Stimulated activated naive CD8-positive, alpha-beta T cell treated with anti-CD3 and anti-CD28 coated beads, Interleukin-15, amount 100 ng/mL, for 72 hours (primary cell): ENCODE measurements at places on chromosomes 6 and 20.

DNA sequence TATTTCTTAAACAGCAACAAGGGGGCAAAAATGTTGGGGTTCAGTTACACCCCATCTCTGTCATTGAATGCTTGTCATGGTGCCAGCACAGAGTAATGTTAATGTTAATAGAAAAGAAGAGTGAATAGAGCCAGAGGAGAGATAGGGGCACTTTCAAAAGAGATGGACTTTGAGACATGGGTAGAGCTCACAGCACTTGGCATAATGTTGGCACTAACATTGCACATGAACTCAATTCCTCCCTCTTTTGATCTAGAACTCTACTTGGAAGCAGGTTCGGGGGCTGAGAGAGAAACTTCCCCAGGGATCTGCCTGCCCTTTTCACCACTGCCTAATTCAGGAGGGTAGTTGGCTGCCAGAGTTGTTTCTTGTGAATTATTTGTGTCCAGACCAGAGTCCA is 284.6 kb upstream of the PRND start:
- no peak for DNase-seq

GRCh38 chr6:128663238-128663637 is 142.8 kb upstream of the PTPRK start:
- no peak for DNase-seq

DNA sequence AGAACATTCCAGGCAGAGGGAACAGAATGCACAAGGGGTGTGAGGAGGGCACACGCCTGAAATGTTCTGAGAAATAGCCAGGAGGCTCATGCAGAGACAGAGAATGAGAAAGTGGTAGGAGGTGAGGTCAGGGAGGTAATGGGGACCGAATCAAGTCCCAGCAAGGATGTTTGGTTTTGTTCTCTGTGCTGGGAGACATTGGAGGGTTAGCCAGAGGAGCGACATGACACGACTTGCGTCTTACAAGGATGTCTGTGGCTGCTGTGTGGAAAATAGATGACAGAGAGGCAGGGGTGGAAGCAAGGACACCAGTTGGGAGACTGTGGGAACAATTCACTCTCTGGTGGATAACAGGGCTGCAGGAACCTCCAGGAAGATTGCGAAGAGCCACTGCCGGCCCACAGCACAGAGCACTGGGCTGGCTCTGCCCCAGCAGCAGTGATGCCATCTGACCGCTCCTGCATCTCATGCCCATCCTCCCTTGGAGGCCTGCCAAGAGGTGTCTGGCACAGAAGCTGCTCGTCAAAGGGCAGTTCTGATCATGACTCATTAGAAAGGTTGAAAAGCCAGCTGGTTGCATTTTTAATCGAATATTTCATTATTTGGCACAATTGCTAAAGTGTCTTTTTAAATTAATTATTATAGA is 57.7 kb upstream of the CD83 start:
- no peak for DNase-seq

DNA sequence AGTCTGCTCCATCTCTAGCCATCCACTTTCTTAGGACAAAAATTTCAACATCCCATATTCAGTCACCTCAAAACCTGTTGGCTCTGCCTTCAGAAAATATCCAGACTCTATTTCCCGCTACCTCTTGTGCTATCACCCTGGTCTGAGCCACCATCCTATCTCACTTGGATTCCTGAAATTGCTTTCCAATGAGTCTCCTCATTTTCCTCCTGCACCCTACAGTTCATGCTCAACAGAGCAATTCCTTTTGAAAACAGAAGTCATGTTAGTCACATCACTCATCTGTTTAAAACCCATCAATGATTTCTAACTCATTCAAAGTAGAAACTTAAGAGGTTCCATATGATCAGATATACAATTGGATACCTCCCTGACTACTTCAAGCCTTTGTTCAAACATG is 229.9 kb downstream of the ADGRG6 start:
- DNase-seq = no peak

DNA sequence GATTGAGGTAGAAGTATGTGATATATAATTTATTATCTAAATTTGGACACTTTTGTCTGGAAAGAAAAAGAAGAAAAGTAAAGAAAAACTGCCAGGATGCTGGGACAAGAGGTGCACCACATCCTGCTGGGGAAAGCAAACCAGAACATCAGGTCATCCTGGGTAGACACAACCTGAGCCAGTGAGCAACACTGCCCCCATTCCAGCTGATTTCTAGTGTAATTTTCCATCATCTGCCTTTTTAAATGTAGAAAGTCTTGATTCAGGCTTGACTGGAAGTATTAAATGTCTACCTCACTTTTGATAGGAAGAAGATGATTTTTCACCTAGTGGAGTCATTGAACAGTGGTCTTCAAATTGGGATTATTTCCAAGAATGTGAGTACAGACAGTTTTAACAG is 1164.5 kb upstream of the CITED2 start:
- no peak for DNase-seq

DNA sequence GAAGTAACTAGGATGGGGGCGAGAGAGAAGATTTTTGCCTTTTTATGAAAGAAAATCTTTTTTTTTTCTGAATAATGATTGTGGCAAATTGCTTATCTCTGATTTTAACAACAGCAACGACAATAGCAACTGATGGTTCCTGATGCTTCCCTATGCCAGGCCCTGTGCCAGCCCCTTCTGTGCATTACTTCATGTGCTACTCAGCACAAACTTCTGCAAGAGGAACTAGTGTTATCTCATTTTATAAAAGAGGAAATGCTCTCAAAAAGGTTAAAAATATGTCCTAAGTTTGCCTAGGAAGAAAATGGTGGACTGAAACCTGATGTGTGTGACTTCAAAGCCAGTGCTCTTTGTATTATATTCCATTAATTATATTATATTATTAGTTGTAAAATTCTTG is 74.0 kb upstream of the RALGAPA2 start:
- DNase-seq = no peak

DNA sequence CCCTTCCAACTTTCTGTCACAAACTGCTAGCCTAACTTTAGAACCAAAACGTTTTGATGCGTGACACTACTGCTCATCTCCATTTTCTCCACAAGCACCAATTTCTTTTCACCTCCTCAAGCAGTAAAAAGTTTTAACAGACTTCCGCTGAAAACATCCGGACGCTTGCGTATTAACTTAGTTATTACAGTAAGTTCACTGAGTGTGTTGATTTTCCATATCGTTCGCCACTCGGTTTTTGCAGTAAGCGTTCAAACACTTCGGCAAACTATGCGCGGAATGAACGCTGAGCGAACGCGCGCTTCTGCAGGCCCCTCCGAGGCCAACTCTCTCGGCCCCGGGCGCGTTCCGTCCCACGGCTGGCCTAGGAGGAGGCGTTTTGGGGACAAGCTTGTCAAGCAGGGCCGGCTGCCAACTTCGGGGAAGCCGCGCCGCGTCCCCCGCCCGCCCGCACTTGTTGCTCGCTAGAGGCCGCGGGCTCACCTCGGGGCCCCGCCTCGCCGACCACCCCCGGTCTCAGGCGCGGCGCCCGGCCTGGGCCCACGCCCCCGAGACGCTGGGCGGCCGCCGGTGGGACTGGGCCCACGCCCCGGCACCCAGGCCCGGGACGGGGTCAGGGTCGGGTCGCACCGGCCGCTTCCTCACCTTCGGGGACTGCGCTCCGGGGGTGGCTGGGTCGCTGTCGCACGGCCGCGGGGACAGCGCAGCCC is 945 bp downstream of the PHF10 start:
- DNase-seq = peak; percentile 76

GRCh38 chr6:154738551-154738961 is 5.3 kb downstream of the SCAF8 start:
- no peak for DNase-seq

DNA sequence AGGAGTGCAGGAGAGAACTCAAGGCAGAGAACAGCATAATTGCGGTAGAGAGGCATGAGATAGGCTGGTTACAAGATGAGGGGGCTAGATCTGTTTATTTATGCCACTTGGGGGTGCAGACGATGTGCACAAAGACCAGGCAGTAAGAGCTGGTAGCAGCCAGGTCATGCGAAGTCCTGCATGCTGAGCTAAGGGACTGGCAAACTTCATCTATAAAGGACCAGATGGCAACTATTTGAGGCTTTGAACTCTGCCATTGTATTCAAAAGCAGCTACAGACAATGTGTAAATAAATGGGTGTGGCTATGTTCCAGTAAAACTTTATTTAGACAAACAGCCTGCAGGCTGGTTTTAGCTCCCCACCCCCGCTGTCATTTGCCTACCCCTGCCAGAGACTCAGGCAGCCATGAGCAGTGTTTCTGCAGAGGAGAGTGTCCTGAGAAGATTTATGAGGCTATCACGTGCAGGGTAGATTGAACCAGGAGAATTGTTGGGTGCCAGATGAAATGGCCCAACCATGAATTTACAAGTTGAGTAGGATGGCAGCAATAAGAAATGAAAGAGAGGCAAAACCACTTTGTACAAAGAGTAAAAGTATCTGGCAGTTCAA is 253.4 kb upstream of the MOCS1 start:
- no peak for DNase-seq

DNA sequence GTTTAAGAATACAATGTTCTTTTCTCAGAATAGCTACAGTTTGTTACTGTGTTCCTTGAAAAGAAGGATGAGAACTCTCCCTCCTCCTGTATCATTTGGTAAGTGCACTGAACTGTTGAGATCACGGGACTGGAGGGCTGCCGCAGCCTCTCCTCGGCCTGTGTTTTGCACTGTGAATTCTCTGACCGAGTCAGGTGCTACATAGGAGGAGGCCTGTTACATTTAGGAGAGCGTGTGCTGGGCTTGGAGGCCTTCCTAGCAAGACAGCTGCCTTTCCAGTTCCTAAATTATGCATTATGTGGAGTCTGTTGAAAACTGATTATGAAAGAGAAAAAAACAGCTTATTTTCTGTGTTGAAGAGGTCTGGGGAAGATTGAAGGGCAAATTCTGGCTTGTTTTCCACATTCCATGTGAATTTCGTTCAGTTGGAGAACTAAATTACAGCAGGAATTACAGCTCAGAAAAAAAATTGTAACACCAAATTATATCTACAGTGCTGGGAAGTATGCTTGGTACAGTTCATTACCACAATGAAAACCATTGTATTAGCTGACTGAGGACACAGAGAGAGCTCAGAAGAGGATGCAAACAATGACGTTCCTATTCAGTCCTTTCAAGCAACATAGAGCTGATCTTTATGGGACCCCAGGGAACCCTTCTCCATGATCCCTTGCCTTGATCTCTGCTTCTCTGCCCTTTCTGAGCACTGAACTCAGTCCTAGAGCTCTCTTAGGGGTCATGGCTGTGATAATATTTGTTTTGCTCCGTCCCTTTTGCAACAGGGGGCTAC is 2.8 kb downstream of the TMC2 start:
- no peak for DNase-seq
